Activated CD4-positive, alpha-beta T cell treated with anti-CD3 and anti-CD28 coated beads for 48 hours (primary cell): ENCODE measurements at places on chromosomes 4 and X.

DNA sequence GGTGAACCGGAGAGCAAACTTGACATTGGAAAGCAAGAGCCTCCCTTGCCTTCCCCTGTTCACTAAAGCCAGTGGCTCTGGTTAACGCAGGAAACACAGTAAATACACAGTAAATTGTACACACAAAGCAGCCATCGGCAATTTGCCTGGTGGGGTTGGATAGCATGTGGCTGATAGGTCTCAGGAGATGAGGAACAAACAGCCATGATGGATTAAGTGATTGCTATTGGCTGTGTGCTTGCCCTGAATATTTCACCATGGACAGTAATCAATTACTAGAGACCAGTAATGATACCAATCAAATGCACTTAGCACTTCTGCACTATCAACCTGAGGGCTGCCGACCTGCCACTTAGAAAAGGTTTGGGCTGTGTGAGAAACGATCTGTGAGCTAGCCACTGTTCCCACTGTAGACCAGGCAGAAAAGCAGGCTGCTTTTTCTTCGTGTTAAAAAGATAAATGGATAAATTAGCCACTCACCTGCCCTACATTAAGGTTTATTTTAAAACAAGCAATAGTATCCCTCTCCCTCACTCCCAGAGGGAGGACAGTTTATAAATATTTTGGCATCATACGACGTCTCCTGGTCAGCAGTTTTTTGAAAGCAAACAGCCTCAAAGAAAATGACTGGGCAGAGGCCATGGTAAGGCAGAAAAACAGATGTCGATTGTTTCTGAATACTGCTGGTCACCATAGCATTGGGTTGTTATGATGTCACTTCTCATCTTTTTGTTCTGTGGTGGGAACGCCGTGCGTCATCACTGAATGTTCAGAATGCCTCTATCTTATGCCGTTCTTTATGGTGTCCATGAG is 167.1 kb downstream of the MAML3 start:
- DNase-seq, result no peak

DNA sequence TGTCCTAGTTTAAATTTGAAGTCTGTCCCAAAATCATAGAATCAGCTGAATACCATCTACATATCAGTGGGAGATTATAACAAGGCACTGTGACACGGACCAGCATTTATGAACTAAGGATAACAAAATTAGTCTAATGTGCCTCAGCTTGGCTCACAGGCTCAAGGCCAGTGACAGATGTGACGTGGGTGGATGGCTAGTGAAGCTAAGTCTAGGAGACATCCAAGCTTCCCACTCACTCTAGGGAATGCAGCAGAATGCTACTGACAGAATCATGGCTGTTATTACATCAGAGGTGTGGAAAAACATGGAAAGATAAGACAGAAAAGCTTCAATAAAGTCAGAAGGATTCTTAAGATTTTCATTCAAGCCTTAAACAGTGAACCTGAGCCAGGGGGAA is 329.9 kb downstream of the NAF1 start:
- DNase-seq, result no peak

GRCh38 chrX:128439159-128439558 is 387.0 kb upstream of the ACTRT1 start:
- DNase-seq, result no peak

GRCh38 chr4:126611900-126612299 is 1020.9 kb upstream of the INTU start:
- no peak for DNase-seq

DNA sequence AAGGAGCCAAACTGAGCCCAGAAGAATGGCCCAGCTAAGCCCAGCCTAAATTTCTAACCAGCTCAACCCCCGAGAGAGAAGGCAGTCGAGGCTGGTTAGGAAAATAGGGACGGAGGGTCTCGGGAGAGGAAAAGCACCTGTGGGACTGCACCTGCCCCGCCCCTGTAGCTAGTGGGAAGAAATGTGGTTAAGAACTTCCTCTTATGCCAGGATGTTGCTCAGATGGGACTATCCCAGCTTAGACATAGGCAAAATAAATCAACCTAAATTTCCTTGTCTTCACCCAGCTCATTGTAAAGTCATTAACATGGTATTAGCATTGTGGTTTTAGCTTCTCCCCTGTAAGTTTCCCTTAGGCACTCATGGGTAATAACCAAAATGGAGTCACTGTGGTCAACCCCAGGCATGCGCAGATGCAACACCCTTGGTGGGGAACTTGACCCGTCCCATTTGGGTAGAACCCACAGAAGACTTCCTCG is 86.8 kb downstream of the ZNF718 start:
- no peak for DNase-seq

- no peak for DNase-seq
Observed at GRCh38 chr4:187993827-187994226, 1.7 kb upstream of the ZFP42 start.

DNA sequence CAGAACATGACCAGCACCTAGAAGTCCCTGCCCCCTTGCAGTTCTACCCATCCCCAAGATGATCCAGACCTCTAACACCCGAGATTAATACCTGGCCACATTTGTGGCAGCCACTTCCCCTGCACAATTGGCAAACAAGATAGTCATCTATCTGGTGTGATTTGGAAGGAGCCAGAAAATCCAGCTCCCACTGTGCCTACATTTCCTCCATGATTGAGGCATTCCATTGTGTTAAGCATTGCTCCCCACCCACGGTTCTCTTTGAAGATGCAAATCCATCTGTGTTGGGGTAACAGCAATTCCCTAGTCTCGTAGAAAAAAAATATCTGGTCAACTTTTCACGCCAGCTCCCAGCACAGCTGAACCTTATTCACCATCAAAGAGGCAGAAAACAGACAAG is 405.0 kb downstream of the BCOR start:
- DNase-seq, result no peak

DNA sequence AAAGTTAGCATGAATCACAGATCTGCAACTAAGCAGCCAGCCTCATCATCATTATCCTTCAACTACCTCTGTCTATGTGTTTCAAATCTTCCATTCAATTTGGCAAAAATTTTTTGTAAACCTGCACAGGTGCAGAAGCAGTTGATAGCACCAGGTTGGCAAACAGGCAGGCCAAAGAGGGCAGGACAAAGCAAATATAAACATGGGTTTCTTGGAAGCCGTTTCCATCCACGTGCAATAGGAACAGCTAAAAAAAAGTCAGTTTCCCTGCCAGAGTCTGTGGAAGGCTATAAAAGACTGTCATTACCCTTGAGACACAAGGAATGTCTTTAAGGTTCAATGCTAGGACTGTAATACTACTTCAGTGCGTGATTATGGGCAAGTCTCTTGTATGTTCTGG is 253.2 kb downstream of the PDHA2 start:
- no peak for DNase-seq

- DNase-seq, result no peak
Observed at GRCh38 chr4:184368290-184368689, 106.1 kb downstream of the IRF2 start.
